A549 treated with Mapracorat at 1 μM for 4 hours (cell line): ENCODE measurements at places on chromosomes 1 and 21. TPM values are rescaled to one million over a fixed set of nuclear protein-coding genes. Genes with fewer than 3 reads are reported as not detected.

LCE3D gene
- total RNA-seq, result 1.7 to 2.7 TPM (median 2.3 TPM) in 5 replicates

CD2 gene
- not detected in 5 replicates for total RNA-seq

MORN1 gene
- total RNA-seq, result 5.3 to 7.1 TPM (median 5.8 TPM) in 5 replicates

CFH gene
- 3.8 to 5.3 TPM (median 4.3 TPM) in 5 replicates for total RNA-seq

SASS6 gene
- total RNA-seq, result 3.4 to 4.0 TPM (median 3.7 TPM) in 5 replicates

FMO1 gene
- not detected in 5 replicates for total RNA-seq

FCAMR gene
- total RNA-seq, result not detected in 5 replicates

RPTN gene
- total RNA-seq, result not detected in 5 replicates
